ENCODE measurements at places on chromosomes 7 and 10.

DNA sequence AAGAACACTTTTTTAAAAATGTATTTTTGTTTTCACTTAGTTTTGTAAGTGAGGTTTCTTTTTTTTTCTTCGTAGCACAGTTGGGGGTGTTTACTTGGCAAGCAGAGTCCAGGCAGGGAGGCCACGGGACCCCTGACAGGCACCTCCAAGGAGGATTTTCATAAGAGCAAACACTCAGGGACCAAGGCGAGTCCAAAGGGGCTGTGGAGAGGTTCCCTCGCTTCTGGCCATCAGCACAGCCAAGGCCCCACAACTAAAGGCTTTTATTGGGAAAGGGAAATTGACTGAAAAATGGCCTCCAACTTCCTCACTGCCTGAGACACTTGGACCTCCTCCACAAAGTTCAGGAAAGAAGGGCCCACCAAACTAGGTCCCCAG is 173.8 kb downstream of the LRRC4 start:
- DNase-seq, result no peak

- no peak for DNase-seq
Observed at GRCh38 chr7:97014145-97014750, 8.9 kb downstream of the DLX6 start.

DNA sequence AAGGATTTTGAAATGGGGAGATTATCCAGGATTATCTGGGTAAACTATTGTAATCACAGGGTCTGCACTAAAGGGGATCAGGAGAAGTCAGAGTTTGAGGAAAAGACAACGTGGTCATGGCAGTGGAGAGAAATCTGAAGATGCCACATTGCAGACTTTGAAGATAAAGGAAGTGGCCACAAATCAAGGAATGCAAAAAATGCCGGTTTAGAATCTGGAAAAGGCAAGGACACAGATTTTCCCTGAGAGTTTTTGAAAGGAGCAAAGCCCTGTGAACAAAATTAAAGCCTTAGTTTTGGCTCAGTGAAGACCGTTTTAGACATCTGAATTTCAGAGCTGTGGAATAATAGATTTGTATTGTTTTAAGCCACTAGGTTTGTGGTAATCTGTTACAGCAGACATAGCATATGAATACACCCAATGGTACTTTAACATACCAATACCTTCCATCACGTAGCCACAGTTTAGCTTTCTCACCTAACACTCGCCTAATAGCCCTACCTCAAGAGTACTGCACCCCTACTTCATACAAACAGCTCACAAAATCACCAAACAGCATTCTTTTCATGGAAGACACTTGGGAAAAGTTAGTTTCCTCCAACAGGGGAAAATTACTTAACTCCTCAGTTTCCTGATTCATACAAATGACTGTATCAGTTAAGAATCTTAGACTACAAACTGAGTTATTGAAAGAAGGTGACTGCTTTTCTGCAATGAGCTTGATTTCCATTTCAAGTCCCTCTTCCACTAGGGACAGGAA is 446.5 kb downstream of the INHBA start:
- no peak for DNase-seq

DNA sequence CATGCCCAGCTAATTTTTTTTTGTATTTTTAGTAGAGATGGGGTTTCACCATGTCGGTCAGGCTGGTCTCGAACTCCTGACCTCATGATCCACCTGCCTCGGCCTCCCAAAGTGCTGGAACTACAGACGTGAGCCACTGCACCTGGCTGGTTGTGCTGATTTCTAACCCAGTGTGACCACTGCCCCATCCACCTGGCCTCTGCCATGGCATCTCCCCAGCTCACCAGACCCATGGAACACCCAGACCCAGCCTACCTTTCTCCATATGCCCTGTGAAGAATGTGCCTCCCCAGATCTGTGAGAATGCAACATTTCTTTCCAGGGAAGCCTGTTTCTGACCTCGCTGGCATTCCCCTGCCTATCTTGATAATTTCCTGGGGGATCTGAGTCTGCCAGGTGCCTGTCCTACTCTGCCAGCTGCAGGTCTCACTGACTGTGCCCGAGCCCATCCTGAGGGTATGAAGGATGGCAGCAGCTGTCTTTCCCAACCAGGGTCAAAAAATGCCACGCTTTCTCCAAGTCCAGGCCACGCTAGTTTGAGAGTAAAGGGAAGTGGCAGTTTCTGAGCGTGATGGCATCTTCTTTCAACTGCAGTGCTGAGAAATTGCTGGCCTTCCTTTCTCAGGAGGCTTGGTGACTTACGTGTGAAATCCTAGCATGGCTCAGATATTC is 324.4 kb upstream of the ZNF32 start:
- no peak for DNase-seq

DNA sequence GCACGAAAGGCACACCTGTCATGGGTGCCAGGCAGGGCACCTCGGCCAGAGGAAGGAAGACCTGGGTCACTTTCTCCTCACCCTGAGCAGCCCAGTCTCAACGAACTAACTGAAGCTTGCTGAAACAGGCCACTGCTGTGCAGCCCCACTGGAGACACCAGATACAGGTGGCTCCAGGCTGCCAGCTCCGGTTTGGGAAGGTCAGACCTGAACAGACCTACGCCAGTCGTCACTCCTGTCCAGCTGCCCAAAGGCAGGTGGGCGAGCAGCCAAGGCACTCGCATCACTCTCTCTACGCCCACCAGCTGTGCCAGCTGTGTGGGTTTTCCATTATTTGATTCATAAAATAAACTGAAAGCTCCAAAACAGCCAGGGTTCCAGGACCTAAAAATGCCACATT is 256.1 kb downstream of the ZMYND11 start:
- DNase-seq, result no peak

DNA sequence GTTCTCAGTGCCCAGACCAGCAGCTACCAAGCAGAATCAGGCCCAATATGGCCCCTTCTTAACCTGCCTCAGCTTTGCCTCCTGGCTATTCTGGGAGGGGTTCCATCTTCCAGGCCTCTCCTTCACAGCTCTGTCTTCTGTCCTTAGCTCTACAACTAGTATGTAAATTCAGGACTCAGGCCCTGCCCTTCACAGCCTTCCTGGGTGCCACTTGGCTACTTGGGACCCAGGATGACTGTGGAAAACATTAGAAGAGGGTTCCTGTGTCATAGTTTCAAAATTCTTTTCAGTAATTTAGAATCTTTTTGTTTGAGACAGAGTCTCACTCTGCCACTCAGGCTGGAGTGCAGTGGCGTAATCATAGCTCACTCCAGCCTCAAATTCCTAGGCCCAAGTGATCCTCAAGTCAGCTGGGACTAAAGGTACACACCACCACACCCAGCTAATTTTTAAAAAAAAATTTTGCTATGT is 33.2 kb upstream of the PAPSS2 start:
- no peak for DNase-seq

- no peak for DNase-seq
Observed at GRCh38 chr7:6567886-6568285, 9.4 kb upstream of the ZDHHC4 start.

- no peak for DNase-seq
Observed at GRCh38 chr10:122387572-122387971, 13.1 kb downstream of the PLEKHA1 start.

DNA sequence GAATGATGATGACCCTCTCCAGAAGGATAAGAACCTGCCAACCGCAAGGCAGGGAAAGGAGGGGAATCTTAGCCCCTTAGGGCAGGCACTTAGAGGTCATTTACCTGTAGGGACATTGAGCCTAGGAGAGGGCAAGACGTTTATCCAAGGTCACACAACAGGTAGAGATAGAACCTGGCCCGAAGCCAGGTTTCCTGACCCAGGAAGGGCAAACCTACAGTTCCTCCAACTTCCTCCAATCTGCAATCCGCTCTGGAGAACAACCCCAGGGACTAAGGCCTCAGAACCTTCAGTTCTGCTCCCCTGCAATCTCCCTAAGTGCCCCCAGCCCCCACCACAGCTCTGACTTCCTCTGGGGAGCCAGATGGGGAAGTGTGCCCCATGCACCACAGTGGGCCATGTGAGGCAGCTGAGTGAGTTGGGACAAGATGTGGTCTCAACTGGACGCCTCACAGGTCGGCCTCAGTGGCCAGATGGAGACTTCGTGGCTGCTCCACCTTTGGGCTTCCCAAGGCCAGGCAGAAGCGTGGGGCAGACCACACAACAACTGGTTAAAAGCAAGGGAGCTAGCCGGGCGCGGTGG is 1.4 kb upstream of the PSAP start:
- no peak for DNase-seq

GRCh38 chr7:123346766-123347165 is 147.0 kb upstream of the SLC13A1 start:
- DNase-seq, result no peak

DNA sequence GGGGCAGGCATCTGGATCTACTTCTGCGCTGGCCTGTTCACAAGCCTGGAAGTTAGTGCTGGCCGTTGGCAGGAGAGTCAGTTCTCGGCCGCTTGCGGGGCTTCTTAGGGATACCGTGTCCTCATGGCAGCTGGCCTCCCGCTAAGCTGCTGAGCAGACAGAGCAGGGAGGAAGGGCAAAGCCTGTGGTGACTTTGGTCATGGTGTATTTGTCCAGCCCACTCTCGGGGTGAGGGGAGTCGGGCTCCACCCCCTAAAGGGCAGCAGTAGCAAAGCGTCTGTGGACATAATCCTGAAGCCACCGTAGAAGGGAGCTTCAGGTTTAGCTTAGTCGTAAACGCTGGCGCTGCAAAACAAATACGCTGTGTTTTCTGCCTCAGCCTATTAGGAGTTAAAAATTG is 12.2 kb downstream of the UBE3C start:
- DNase-seq, result no peak

- no peak for DNase-seq
Observed at GRCh38 chr7:75856536-75856935, 22.3 kb upstream of the RHBDD2 start.

GRCh38 chr7:23654508-23654907 is 25.5 kb upstream of the FAM221A start:
- no peak for DNase-seq

- DNase-seq, result no peak
Observed at GRCh38 chr10:13206546-13207443, 27.4 kb downstream of the UCMA start.

GRCh38 chr7:142876236-142876960 is 9.1 kb downstream of the TRPV6 start:
- DNase-seq, result no peak

GRCh38 chr7:38438970-38439369 is 165.5 kb upstream of the TARP start:
- no peak for DNase-seq

GRCh38 chr7:121126801-121127534 is 138.5 kb downstream of the CPED1 start:
- no peak for DNase-seq

GRCh38 chr10:4639960-4640359 is 186.0 kb upstream of the AKR1E2 start:
- DNase-seq, result no peak

- DNase-seq, result no peak
Observed at GRCh38 chr10:70958396-70958795, 70.0 kb upstream of the PCBD1 start.

DNA sequence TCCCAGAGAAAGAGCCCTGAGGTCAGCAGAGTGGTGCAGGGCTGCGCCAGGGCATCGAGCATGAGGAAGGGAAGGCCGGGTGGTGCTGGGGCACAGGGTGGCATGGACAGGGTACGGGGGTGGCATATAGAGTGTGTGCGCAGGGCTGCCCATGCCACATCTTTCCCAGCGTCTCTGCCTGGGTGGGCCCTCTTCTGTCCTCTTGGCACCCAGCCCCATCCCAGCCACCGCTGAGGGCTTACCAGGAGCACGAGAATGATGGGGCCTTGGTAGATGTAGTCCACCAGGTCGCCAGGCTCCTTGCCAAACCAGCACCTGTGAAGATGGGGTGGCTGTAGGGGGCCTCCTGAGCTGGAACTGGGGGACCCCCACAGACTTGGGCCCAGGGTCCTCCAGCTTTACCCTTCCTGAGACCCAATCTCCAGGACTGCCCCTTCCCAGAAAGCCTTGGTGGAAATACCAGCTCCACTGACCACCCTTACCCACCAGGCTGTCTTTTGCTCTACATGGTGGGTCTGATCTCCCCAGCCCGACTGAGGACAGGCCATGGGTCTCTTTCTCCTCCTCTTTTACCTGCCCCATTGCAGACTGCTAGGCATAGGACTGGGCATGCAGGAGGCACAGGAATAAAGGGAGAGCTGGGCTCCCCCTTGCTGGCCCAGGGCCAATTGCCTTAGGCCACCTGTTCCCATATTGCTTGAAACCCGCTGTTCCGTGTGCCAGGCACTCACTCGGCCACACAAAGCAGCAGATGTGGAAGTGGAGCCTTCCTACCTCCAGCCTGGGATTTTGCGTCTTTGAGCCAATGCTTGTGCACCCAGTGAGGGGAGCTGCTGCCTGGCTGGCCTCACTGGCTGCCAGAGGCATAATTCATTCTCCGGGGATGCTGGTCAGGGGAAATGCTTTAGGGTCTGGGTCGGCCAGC is 21.7 kb downstream of the CRHR2 start:
- peak; percentile 88 for DNase-seq

DNA sequence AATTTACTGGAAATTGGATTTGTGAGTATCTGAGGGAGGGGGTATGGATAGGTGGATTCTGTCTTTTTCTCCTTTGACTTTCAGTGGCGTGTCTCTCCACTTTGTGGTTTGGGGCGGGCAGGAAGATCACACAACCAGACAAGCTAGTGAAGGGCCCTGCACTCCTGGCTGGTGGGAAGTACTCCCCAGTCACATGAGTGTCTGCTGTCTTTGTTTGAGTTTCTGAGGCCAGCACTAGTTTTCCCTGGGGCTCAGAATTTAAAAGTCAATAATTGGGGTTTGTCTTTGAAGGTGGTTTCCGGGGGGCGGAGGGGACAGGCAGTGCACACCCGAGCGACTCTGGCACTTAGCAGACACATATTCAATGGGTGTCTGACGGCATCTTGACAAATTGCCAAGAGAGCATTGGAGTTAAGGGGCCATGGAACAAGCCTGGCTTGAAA is 120.1 kb downstream of the WDFY4 start:
- DNase-seq, result no peak

DNA sequence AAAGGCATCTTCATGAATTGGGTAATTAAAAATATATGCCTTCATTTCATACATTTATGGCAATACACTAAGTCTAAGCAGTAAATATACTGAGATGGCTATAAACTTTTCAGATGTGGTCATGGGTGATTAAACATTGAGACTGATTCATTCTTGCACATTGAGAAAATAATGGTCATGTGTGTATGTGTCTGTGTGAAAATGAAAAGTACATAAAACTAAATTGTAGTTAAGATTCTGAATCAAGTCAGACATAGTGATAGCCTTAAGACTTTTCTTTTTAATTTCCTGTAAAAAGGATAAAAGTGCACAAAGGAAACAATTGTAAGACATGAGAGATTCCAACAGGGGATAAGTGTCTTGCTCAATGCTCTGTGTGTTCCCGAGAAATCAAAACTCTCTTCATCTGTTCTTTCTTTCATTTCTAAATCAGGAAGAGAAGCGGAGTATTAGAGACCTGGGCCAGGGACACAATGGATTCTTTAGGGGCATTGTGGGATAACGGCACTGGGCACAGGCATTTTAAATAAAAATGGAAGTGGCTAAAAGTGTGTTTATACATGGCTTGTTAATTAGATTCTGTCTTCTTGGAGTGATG is 69.8 kb upstream of the AGR3 start:
- DNase-seq, result no peak

DNA sequence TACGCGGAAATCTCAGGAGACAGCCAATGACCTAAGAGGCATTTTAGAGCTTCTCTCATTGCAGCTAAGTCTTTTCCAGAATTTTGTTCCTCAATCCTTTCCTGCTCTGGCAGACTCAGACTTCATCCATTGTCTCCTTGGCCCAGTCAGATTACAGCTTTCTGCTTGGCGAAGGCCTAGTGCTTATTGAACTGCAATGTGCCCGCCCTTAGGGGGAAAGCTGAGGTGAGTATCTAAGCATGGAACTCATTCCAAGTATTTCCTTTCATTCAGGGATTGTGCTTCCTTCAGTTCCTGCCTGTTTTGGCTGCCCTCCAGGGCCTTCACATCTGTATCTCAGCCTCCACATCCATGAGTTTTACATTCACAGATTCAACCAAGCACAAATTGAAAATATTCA is 37.5 kb downstream of the PRLHR start:
- DNase-seq, result no peak
